Panc1 (cell line): ENCODE measurements at places on chromosomes 16 and 17. TPM values are rescaled to one million over a fixed set of nuclear protein-coding genes. Genes with fewer than 3 reads are reported as not detected.

The ALKBH5 gene
- total RNA-seq: 94.5 TPM

The CHD9NB gene
- 0.64 TPM for total RNA-seq

The SGCA gene
- total RNA-seq: not detected

- no peaks in the 10 kb centered on the region for H3K36me3 ChIP-seq
- no peak for DNase-seq
- no peak overlapping the region for H3K27ac ChIP-seq
- H3K27me3 ChIP-seq: no peaks in the 10 kb centered on the region
- H3K4me1 ChIP-seq: no peaks in the 10 kb centered on the region
Measured at GRCh38 chr17:15398736-15399331, 57.4 kb upstream of the TEKT3 start.

DNA sequence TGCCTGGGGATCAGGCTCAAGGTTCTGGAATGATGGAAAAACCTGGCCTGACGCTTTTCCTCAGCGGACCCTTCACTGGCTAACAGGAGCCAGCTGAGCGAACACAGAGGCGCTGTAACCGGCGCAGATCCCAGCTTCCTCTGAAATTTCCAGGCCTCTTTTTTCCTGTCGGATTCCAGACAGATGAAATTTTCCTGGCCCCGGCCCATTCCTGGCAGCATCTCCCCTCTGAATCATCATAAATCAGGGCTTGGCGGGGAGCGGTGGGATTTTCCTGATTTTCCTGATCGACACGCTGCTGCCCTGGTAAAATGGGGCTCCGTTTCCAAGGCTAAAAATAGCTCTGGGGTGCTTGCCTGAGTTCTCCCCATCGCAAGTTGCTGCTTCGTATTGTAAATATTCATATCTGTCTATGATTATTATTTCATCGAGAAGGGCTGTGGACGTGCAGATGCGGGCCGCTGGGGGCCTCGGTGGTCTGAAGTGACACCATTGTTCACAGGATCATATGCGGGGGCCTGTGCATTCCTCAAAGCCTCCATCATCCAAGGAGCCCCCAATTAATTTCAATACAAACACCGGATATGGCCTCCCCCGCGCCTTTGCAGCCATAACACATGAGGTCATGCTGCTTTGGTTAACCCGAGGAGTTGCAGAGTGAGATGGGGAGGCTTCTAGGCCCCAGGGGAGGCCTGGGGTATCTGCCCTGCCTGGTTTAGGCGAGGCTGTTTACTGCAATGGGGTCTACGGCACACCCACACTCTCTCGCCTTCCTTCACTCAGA, 45.8 kb upstream of the ETV4 start:
- peak overlapping the region; percentile 56 for H3K27ac ChIP-seq
- DNase-seq: no peak
- H3K4me1 ChIP-seq: peaks cover 15% of the 10 kb centered on the region

GRCh38 chr17:34412965-34413441, 50.0 kb upstream of the CCL1 start:
- no peaks in the 10 kb centered on the region for H3K36me3 ChIP-seq
- H3K4me1 ChIP-seq: no peaks in the 10 kb centered on the region
- H3K27me3 ChIP-seq: no peaks in the 10 kb centered on the region; the same call in 1 of the 2 replicates
- no peak overlapping the region for H3K4me3 ChIP-seq
- no peak overlapping the region for H3K27ac ChIP-seq

DNA sequence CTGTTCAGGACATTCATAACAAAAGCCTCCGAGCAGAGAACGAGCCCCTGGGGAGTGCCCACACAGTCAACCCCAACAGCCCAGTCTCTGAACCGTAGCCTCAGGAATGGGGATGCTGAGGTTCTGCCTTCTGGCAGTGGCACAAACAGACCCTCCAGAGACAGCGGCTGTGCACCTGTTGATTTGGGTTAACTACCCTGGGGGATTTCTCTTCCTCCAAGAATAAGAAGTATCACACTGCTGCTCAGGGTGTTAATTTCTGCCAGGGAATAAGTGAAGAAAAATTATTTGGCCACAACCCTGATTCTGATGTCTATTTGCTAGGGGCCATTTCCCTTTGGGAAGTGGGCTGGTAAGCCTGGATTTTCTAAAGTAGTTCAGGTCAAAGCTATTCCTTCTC, 51.0 kb upstream of the PIRT start:
- no peak overlapping the region for H3K27ac ChIP-seq
- H3K4me3 ChIP-seq: no peak overlapping the region
- H3K36me3 ChIP-seq: no peaks in the 10 kb centered on the region

DNA sequence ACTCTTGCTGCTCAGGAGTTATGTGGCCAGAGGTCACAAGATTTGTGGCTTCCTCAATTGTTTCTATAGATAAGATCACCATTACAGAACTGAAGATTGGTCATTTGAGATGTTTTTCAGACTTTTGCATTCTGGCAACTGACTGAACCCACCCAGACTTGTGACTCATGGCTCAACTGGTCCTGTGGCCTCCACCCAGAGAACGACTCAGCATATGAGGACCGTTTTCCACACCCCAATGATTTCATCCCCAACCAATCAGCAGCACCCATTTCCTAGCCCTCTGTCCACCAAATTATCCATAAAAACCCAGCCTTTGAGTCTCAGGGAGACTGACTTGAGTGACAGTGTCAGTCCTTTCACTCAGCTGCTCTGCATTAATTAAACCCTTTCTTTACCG, 143.2 kb upstream of the ASIC2 start:
- H3K4me1 ChIP-seq: no peaks in the 10 kb centered on the region
- H3K36me3 ChIP-seq: no peaks in the 10 kb centered on the region
- H3K4me3 ChIP-seq: no peak overlapping the region
- no peaks in the 10 kb centered on the region; the same call in 1 of the 2 replicates for H3K27me3 ChIP-seq
- no peak for DNase-seq

- H3K36me3 ChIP-seq: no peaks in the 10 kb centered on the region
- peaks cover 7% of the 10 kb centered on the region for H3K4me1 ChIP-seq
- no peak overlapping the region for H3K4me3 ChIP-seq
- no peak overlapping the region for H3K27ac ChIP-seq
Measured at GRCh38 chr16:11161439-11161838, 94.6 kb downstream of the SOCS1 start.

GRCh38 chr17:34758316-34758715, 178.9 kb downstream of the TMEM132E start:
- no peak overlapping the region for H3K27ac ChIP-seq
- H3K4me3 ChIP-seq: no peak overlapping the region
- H3K36me3 ChIP-seq: no peaks in the 10 kb centered on the region
- DNase-seq: no peak
- no peaks in the 10 kb centered on the region for H3K4me1 ChIP-seq

GRCh38 chr16:48157302-48157701, 1.5 kb upstream of the ABCC12 start:
- no peak for DNase-seq
- H3K4me1 ChIP-seq: peaks cover 2% of the 10 kb centered on the region; the same call in 1 of the 2 replicates
- H3K4me3 ChIP-seq: no peak overlapping the region
- H3K27me3 ChIP-seq: no peaks in the 10 kb centered on the region
- H3K36me3 ChIP-seq: no peaks in the 10 kb centered on the region

DNA sequence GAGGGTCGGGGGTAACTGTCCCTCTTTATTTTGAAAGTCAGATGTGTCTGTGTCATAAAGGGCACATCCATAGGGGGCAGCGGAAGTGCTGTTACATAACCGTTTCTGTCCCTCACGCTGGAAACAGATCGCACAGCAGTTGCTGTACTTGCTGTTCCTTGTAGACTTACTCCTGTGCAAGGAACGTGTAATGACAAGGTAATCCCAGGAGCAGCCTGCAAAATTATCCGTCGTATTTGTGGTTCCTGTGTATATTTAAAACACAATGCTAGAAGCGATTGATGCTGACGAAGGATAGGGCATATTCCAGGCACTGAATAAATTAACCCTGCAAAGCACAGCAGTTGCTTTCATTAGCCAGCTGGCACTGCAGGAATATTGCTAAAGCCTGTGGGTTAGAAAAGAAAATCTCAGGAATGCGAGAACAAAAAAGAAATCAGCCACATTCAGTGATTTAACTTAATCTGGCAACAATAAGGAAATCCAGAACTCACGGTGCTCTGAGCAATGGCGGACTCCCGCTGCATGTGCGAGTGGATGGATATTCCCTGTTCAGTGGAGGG, 76.2 kb downstream of the SPECC1 start:
- DNase-seq: no peak
- H3K27me3 ChIP-seq: no peaks in the 10 kb centered on the region

GRCh38 chr16:47726031-47726675, 265.0 kb downstream of the PHKB start:
- no peak overlapping the region for H3K27ac ChIP-seq
- no peaks in the 10 kb centered on the region for H3K27me3 ChIP-seq
- H3K4me3 ChIP-seq: no peak overlapping the region
- no peaks in the 10 kb centered on the region for H3K4me1 ChIP-seq
- DNase-seq: no peak

- H3K4me3 ChIP-seq: no peak overlapping the region
- H3K36me3 ChIP-seq: no peaks in the 10 kb centered on the region
- DNase-seq: no peak
- no peak overlapping the region for H3K27ac ChIP-seq
- no peaks in the 10 kb centered on the region for H3K4me1 ChIP-seq
- peaks cover 2% of the 10 kb centered on the region; the same call in 1 of the 2 replicates for H3K27me3 ChIP-seq
Measured at GRCh38 chr16:24509536-24509935, 29.8 kb upstream of the RBBP6 start.

GRCh38 chr17:48238933-48239602, 131.5 kb downstream of the SNX11 start:
- H3K36me3 ChIP-seq: no peaks in the 10 kb centered on the region
- H3K27me3 ChIP-seq: no peaks in the 10 kb centered on the region
- H3K4me3 ChIP-seq: no peak overlapping the region
- H3K4me1 ChIP-seq: peaks cover 48% of the 10 kb centered on the region
- peak overlapping the region; percentile 84 for H3K27ac ChIP-seq

DNA sequence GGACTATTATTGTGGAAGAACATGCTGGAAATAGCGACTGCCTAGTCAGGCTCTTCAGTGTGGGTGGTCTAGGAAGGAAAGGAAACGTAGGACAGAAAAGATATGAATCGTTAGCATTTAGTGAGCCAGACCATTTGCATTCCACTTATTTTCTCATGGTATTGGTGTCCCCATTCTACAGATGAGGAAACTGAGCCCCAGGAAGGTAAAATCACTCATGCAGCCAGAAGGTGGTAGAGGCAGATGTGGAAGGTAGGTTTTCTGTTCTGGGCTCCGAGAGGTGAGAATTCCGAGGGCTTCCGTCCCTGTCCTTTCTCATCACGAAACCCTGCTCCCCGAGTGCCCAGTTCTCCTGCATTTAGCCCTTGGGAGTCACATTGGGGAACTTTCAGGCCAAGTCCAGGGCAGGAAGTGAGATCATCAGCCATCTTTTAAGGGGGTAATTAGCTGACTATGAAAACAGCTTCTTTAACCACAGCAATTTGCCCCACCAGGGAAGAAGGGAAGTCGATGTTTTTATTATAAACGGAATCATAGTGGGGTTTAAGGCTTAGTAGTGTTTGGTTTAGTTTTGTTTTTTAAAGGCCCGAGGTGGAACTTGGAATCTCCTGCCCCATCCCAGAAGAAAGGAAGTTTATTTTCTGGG, 110.7 kb upstream of the IRX3 start:
- DNase-seq: no peak
- no peaks in the 10 kb centered on the region for H3K4me1 ChIP-seq

DNA sequence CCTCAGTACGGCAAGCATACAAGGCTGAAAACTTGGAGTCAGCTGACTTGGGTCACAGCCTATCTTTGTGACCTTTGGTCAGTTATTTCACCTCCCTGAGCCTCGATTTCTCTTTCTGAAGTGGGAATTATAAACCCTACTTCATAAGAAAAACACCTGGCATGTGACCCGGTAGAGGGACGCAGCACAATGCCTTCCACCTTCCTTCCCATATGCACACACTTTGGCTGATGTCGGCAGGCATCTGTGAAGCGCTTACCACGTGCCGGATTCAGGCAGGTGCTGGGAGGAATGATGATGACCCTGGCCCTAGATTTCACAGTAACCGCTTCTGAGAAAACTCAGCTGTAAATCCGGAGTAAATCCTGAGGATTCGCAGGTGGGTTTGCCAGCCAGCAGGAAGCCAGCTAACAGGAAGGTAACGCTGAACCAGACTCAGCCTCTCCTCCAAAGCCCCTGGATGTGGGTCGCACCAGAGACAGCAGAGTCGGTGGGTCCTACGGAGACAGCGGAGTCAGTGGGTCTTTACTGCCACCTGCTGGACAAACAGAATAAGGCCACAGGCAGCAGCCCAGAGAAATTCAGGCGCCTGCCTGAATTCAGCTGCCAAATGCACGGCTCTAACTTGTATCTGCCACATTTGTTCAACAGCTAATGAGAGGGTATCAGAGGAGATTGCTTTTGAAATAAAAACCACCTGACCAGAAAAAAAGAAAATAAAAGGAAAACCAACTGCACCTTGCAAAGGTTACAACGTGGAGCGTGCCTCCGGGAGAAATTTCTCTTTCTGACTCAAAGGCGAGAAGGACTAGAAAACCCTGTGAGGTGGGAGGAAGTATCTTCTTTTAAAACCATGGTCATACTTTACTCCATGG, 16.6 kb downstream of the COPRS start:
- DNase-seq: peak; percentile 52
- no peaks in the 10 kb centered on the region for H3K36me3 ChIP-seq
- H3K4me3 ChIP-seq: no peak overlapping the region
- H3K27me3 ChIP-seq: no peaks in the 10 kb centered on the region
- peaks cover 19% of the 10 kb centered on the region for H3K4me1 ChIP-seq

- no peak for DNase-seq
Measured at GRCh38 chr17:67833946-67834631, 8.8 kb downstream of the BPTF start.

DNA sequence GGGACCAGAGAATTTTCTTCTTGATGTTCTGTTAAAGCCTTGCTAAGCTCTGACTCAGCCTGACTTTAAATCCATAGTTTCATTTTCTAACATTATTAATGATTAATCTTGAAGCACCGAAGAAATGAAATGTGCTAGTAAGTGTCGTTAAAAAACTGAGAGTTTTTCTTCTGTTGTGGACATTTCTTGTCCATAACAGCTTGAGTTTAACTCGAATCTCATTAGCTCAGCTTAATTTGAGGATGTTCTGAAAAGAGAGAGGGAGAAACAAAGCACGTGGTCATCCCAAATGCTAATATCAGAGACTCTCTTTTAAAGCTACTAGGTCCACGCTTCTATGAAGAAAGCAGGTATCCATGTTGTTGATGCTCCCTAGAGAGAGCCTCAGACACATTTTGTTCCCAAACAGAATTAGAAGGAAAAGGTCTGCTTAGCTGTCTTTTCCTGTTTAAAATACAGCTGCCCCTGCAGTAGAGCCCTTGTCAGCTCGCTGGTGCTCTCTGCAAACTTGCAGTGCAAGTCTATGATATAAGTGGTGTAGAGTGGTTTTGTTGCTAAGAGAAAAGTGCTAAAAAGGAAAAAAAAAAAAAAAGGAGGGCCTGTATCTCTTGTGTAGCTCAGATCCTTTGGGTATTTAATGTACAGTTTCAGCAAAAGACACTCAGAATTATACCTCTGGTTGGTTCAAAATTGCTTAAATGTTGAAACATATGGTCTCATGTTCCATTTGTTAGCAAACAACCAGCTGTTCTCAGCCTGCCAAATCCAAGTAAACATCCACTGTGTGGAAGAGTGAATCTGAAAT, 191.1 kb upstream of the TBX2 start:
- no peak for DNase-seq
- peak overlapping the region; percentile 73 for H3K27ac ChIP-seq
- H3K4me3 ChIP-seq: no peak overlapping the region
- no peaks in the 10 kb centered on the region for H3K27me3 ChIP-seq
- peaks cover 27% of the 10 kb centered on the region for H3K4me1 ChIP-seq
- H3K36me3 ChIP-seq: no peaks in the 10 kb centered on the region
